Stimulated activated CD4-positive, alpha-beta T cell treated with anti-CD3 and anti-CD28 coated beads, Interleukin-1b, Interleukin-23, amount 100 ng/mL, for 24 hours (primary cell): ENCODE measurements at places on chromosomes 5 and 9.

GRCh38 chr9:8232726-8233125 is 433.1 kb upstream of the DMAC1 start:
- DNase-seq, result no peak

GRCh38 chr9:108162664-108163063 is 673.1 kb upstream of the KLF4 start:
- no peak for DNase-seq

- no peak for DNase-seq
Measured at GRCh38 chr5:56291661-56292374, 58.7 kb upstream of the ANKRD55 start.

DNA sequence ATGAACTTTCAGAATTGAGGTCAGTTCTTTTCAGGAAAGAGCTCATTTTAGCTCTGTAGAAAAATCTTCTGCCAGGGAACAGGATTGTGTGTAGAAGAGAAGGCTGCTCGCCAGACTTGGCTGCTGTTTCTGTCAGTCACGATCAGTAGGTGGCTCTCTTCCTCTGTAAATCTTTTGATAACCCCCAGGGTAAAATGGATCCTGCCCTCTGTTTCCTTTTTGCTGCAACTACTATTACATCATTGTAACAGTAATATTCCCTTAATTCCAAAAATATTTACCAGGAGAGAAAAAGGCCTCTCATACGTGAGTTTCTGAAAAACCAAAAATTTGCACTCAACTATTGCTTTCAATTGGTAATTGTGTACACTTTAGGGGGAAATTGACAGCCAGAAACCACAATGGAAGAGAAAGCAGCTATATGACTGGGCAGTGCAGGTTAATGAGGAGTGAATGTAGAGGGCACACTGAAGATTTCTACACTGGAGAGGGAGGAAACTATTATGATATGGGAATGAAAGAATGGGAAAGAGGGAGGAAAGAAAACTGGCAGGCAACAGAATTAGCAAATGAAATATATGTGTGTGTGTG is 12.3 kb downstream of the IFNA21 start:
- DNase-seq, result no peak

GRCh38 chr5:147904110-147904509 is 2.2 kb downstream of the C5orf46 start:
- DNase-seq, result no peak
